ENCODE measurements at places on chromosomes 3 and 15.

GRCh38 chr3:183350164-183350563 is 78.3 kb downstream of the MCF2L2 start:
- no peak for DNase-seq

DNA sequence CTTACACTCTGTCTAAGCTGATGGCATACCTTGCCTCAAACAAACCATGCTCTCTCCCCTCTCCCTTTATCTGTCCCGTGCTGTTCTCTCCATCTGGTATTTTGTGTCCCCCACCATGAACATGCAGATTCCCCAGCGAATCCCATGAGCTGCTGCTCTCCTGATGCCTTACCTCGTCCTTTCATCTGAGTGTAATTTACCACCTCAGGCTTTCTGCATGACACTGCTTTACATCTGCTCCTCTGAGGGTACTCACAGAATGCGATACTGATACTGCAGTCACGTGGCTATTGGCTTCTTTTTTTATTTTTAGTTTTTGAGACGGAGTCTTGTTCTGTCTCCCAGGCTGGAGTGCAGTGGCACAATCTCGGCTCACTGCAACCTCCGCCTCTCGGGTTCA is 341.7 kb downstream of the PTPRG start:
- no peak for DNase-seq

- DNase-seq, result no peak
Observed at GRCh38 chr3:128427175-128427857, 39.4 kb downstream of the DNAJB8 start.

DNA sequence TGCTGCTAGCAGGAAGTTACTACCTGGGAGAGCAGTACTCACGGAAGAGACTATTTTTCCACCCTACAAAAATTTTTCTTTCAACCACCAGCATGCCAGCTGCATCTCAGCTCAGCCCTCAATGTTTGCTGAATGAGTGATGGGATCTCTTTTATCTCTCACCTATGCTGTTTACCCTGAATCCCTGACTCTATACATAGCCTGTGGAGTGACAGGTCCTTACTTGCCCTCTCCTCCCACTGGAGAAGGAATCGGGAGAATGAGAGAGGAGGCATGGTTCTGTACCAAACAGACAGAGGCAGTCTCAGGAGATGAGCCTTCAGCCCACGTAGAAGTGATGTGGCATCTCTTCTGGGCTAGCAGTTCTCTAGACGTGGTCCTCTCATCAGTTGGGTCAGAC is 6.7 kb upstream of the DGKG start:
- no peak for DNase-seq

DNA sequence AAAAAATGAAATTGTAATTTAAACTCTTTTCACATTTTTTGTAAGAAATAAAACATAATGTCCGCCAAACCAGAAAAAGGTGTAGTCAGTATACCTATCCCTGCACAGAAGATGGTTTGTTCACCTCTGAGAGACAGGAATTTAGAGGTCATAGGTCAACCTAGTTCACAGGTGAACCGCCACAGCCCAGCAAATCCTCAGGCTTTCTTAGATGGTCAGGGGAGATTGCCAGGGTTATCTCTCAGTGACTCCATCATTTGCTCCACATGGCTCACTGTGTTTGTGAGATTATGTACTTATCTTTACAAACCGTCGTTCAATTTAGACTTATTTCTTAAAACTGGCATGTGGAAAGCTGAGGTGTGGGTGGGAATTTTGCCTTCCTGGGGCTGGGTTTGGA is 264.2 kb downstream of the GABRG3 start:
- no peak for DNase-seq

GRCh38 chr3:39443530-39443929 is 23.9 kb upstream of the MOBP start:
- DNase-seq, result no peak

DNA sequence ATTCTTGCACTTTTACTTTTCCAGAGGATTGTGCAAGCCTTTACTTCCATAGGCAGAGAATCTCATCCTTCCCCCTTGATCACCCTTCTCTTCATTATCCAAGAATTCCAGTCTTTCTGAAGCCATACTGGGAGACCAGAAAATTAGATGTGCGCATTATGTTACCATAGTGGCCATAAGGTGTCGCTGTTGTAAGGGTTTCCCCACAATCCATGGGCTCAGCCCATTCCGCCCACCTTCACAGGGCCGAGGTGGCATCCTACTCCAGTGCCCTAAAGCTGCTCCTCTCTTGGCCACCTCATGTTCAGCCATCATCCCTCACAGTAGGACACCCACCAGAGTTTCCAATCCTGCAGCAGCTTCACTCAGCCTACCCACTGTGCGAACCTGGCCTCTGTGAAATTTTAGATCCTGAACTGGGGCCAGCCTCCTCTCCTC is 35.0 kb downstream of the CTSH start:
- peak; percentile 76 for DNase-seq

- no peak for DNase-seq
Observed at GRCh38 chr3:145197051-145197820, 963.7 kb downstream of the PLOD2 start.

DNA sequence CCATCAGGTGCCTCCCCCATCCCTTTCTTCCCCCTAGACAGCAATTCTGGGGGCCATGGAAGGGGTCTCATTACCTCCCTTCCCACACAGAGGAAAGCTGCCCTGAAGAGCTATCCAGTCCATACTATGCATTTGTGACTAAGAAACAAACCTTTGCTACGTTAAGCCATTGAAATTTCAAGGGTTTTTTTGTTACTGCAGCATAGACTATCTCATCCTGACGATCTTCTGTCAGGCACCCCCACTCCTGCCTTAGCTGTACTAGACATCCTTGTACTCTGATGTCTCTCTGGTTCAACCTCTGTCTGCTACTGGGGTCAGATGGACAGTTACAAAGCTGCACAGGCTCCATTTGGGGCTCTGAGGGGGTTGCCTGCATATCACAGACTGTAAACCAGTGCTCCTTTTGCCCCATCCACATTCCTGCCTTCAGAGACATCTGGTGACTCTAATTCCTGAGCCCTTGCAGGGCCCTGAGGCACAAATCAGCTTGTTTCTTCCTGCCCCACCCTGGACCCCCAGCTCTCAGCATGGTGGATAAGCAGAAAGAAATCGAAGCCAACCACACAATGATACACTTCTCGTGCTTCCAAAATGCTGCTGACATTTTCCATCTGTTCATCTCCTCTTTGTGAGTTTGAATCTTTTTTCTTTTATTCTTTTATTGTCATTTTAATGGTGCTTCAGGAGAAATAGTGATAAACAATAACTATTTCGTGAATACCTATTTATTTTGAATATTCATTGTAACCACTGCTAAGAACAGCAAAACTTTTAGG is 21.6 kb upstream of the NSMCE3 start:
- DNase-seq, result no peak

Measured in suppressor macrophage treated with lipopolysaccharide for 1 hour (primary cell).